IMR-90 (cell line): ENCODE measurements at places on chromosomes 1 and 21. TPM values are rescaled to one million over a fixed set of nuclear protein-coding genes. Genes with fewer than 3 reads are reported as not detected.

SPATA45 gene
- polyA plus RNA-seq, result not detected in 2 replicates

ANGPTL1 gene
- 0.03 and 0.04 TPM in 2 replicates for polyA plus RNA-seq

GRCh38 chr21:37041706-37042271 lies 31.1 kb downstream of the PIGP start:
- no peak for DNase-seq

DNA sequence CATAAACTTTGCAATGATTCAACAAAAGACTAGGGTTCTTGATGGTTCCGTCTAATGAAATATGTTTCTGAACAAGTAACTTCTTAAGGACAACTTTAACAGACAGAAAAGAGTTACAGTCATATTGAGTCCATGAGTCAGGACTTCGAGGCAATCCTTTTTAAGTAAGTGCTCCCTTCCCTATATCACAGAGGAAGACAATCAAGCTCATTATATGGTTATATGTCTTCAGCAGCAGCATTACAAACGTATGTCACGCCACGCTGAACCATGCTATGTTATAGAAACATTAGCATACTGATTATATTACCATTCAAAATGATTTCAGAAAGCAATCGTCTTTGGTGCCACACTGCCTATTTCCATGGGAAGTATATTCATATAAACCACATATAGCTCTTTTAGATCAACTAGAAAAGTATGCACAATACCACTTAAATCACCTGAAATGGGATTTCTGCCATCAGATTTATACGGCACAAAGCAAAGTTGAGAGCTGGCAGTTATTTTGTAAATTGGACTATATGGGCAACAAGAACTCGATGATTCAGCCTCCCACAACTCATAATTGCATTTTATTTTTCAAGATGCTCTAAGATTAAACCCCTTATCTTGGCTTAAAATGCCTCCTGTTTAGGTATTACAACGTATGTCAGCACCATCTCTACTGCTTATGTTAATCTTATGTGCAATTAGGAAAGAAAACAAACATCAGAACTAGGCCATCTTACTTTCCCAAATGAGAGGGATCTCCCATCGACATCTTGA lies 111.3 kb upstream of the SAMSN1 start:
- DNase-seq, result no peak

- no peak for DNase-seq
Measured at GRCh38 chr1:111404588-111404987, 22.9 kb downstream of the OVGP1 start.

DNA sequence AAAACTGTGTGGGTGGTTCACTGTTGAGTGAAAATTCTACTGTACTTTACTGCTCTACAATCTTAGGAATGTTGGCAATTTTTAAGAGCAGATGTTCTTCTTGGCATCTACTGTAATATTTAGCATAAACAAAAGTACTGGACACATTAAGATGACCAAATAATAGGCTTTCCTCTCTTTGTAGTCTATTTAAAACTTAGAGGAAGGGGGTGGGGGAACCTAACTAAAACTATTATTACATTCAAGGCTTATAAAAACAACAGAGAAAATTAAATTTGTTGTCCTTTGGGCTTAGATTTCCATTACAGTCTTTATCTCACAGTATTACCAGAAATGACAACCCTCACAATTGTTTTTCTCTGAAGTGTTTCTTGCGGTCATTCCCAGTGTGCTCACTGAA lies 181.2 kb downstream of the PLPPR4 start:
- peak; percentile 81 for DNase-seq

- DNase-seq, result no peak
Measured at GRCh38 chr1:10860682-10861081, 64.2 kb upstream of the CASZ1 start.

GRCh38 chr1:243575070-243575469 lies 275.0 kb downstream of the AKT3 start:
- peak; percentile 41 for DNase-seq

- DNase-seq, result no peak
Measured at GRCh38 chr1:4585216-4585615, 69.2 kb upstream of the AJAP1 start.

GRCh38 chr1:216929870-216930582 lies 206.8 kb upstream of the ESRRG start:
- peak; percentile 84 for DNase-seq

DNA sequence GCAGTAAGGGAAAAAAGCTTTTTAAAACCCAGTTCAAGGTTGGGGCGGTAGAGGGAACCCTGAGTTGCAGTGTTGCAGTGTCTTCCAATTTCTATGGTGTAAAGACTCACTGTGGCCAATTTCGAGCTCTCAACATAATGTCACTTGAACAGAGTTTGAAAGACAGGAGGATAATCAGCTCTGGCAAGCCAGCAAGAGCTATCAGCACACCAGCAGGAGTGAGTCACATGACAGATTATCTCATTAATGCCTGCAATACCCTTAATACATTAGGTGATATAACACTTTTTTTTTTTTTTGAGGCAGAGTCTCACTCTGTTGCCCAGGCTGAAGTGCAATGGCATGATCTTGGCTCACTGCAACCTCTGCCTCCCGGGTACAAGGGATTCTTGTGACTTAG lies 22.8 kb downstream of the SLC9C2 start:
- DNase-seq, result no peak
